CD8-positive, alpha-beta memory T cell (primary cell): ENCODE measurements at places on chromosomes 11 and 22. TPM values are rescaled to one million over a fixed set of nuclear protein-coding genes. Genes with fewer than 3 reads are reported as not detected.

MUC5AC gene
- polyA plus RNA-seq, result not detected

MAJIN gene
- not detected for polyA plus RNA-seq

SMC1B gene
- not detected for polyA plus RNA-seq

OR10S1 gene
- not detected for polyA plus RNA-seq

DNA sequence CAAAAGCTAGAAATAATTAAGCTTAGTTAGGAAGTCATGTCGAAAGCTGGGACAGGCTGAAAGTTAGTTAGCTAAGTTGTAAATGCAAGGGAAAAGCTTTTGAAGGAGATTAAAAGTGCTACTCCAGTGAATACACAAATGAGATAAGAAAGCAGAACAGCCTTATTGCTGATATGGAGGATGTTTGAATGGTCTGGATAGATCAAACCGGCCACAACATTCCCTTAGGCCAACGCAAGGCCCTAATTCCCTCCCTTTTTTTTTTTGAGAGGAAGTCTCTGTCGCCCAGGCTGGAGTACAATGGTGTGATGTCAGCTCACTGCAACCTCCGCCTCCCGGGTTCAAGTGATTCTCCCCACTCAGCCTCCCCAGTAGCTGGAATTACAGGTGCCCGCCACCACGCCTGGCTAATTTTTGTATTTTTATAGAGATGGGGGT is 23.3 kb upstream of the WEE1 start:
- no peak for DNase-seq

DNA sequence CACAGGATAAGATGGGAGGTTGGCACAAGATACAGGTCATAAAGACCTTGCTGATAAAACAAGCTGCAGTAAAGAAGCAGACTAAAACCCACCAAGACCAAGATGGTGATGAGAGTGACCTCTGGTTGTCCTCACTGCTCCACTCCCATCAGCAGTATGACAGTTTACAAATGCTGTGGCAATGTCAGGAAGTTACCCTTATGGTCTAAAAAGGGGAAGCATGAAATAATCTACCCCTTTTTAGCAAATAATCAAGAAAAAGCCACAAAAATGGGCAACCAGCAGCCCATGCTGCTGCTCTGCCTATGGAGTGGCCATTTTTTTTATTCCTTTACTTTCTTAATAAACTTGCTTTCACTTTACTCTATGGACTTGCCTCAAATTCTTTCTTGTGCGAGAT is 8.7 kb upstream of the PIWIL4 start:
- DNase-seq, result no peak

GRCh38 chr11:110407315-110407714 is 22.4 kb upstream of the FDX1 start:
- DNase-seq, result no peak

DNA sequence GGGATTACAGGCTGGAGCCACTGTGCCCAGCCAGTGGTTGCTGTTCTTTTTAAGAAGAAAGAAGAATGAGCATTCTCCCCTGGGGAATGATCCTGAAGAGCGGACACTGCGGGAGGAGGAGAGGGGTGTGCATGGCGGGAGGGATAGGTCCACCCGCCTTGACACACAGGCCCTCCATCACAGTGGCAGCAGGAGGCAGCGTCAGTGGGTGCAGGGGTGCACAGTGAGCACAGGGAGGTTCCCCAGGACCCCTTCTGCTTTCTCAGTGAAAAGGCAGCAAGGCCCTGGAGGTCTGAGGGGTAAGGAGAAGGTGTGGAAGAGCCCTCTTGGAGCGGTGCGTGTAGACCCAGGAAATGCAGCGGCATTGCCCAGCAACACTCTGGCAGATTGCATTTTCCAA is 28.9 kb upstream of the CBX7 start:
- DNase-seq, result no peak

DNA sequence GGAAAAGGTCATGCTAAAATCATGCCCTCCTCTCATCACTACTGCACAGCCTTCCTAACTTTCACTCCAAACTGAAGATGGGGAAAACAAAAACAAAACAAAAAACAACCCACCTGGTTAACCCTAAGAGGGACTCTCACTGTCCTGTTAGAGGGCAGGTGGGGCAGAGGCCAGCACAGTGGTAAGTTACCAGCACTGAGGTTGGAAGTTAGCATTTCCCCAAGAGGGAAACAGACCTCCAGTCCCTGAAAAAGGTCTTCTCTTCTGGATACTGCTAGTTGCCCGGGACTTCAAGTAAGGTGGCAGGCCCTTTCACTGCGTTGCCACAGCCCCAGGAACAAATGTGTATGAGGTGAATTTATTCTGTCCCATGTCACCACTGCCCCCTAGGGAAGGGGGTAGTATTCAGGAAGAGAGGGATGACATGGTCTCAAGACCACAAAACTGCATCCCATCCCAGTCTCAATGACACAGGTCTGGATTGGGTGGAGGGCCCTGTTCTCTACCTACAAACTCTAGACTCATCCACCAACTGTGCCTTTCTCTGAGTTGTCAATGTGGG is 792 bp upstream of the ADAMTS8 start:
- DNase-seq, result no peak

GRCh38 chr11:114298710-114299109 is 2.5 kb downstream of the NNMT start:
- no peak for DNase-seq

- no peak for DNase-seq
Measured at GRCh38 chr22:40679249-40679963, at the start of gene MCHR1. MCHR1 (plus strand) TSS chr22:40679484; CDS start chr22:40679653, 169 bp downstream.

DNA sequence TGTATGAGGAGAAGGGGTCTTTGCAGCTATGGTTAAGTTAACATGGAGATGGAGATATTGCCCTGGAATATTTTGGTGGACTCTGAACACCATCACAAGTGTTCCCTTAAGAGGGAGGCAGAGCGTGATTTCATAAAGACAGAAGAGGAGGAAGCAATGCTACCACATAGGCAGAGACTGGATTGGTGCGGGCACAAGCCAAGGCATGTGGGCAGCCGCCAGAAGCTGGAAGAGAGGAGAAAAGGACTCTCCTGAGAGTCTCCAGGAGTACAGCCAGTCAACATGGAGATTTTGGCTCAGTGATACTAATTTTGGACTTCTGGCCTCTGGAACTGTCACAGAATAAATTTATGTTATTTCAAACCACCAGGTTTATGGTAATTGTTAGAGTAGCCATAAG is 231.6 kb downstream of the OPCML start:
- DNase-seq, result no peak

- DNase-seq, result no peak
Measured at GRCh38 chr11:57787920-57788702, 26.5 kb downstream of the CTNND1 start.

GRCh38 chr11:6717426-6717825 is 34.3 kb upstream of the MRPL17 start:
- DNase-seq, result no peak

DNA sequence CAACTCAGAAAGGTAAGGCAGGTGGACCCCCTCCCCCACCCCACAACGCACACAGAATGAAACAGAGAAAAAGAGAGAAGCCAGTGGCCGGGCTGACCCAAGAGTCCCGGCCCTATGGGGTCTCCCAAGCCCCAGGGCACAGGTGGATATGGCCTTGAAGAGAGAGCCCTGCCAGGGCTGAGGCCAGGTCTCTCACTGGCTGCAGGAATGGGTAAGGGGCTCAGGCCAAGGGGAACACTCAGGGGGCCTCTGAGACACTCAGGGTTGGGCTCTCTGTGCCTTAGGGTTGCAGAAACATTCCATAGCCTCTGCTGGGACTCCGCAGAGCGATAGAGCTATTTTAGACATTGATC is 98.0 kb downstream of the PDE2A start:
- DNase-seq, result no peak

DNA sequence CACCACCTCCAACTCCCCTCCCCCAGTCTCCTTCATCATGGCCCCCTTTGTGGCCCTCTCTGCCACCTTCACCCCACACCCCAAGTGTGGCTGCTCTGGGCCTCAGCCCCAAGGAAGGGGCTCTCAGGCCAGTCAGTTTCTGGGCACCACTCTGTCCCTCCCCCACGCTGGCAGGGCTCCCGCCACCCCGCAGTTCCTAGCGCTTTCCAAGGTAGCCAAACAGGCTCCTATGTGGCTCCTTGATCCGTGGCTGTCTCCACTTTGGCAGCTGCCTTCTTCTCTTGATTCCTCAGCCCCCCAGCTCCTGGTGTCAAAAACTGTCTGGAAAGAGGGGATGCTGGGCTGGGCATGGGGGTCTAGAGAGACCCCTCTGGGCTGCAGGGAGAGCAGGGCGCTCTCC is 10.4 kb upstream of the CACNA1I start:
- no peak for DNase-seq

DNA sequence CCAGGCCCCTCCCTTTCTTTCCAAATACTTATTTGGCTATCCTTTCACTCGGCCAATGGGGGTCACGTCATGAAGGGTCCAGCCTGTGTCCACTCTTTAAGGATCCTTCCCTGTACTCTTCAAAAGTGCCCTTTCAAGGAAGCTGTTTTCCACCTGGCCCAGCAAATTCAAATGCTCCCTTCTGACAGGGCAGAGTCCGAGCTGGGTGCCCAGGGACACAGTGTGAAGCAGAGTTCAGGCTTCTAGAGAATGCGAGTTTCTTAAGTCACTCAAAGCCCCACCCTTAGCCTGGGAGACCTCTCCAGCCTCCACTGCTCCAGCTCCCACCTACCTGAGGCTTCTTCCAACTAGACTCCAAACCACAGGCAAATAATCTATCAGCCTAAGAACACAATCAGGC is 5.5 kb upstream of the APOA1 start:
- no peak for DNase-seq

- DNase-seq, result no peak
Measured at GRCh38 chr22:24938741-24939341, 7.7 kb downstream of the LHFPL7 start.

DNA sequence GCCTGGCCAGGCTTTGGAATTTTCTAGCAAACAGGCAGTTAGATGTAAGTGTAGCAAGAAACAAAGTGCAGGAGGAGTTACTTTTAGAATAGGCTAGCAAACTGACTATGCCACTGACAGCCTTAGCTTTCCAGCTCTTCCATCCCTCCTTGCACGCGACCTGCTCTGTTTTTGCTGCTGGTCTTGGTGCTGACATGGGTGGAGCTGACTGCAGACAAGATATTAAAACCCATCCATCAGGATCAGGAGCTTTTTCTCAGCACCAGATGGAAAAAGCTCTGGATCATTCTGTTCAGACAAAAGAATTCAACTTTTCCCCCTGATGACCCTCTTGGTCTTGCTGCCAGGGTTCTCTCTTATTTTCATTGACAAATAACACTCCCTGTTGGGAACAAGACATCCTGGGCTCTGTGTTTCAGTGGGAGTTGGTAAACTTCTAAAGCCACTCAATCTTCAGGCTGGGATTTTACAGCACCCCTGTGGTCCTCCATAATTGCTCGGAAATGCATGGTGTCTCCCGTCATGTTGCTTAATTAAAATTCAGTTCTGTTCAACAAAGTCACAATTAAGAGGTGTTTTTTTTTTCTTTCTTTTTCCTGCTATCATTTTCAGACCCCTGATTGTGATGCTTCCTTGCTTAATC is 240.0 kb upstream of the LARGE1 start:
- DNase-seq, result no peak
